ENCODE measurements at places on chromosomes 7 and 10.

GRCh38 chr7:42625421-42625820 lies 286.4 kb downstream of the C7orf25 start:
- DNase-seq, result no peak

DNA sequence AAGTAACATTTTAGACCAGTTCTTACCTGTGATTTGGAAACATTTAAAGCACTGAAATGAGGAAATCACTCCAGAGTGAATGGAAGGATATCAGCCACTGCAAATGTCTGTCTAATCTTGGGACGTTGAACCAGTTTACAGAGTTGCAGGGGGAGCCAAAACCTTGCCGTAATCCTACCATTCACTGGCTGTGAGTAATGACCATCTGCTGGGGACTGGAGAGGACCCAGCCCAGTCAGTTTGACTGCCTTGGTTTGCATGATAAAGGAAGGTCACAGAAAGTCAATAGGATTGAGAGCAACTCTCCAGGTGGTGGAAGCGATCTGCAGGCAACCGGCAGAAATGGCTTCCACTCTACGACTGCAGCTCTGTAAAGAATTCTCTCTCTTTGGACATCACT lies 167.2 kb downstream of the AKR1D1 start:
- DNase-seq, result no peak

GRCh38 chr7:37920305-37920848 lies at the start of gene EPDR1:
EPDR1 (plus strand) TSS chr7:37920640; CDS start chr7:37920940, 300 bp downstream.
- DNase-seq, result peak; percentile 94

- no peak for DNase-seq
These were observed 40.3 kb upstream of the RSBN1L start for GRCh38 chr7:77655836-77656455.

DNA sequence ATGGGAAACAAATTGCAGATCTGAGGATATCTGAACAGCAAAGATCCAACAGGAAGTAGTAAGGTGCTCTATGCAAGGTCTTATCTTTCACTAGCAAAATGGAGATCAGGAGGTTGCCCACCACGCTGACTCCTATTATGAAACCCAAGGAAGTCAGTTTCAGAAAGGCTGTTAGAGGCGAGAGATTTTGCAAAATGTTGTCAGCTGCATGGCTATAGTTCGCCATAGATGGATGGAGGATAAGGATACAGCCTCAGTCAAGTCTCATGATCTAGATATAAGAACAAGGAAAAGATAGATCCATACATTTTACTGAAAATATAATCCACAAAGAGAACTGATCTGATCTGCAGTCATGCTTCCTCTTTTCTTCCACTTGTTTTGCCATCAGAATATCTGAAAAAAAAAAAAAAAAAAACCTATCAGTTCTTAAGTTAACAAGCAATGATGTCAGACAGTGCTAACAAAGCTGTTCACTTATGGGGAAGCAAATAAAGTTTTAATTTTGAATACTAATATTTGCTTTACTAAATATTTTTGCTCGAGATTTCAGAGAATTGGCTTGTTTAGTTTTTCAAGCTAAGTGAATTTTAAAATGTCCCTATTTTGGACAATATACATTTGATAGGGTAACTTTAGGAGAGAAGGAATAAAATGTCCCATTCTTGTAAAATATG lies 2.0 kb downstream of the GPR85 start:
- DNase-seq, result peak; percentile 30

GRCh38 chr7:26858735-26859134 lies 5.7 kb downstream of the SKAP2 start:
- no peak for DNase-seq

DNA sequence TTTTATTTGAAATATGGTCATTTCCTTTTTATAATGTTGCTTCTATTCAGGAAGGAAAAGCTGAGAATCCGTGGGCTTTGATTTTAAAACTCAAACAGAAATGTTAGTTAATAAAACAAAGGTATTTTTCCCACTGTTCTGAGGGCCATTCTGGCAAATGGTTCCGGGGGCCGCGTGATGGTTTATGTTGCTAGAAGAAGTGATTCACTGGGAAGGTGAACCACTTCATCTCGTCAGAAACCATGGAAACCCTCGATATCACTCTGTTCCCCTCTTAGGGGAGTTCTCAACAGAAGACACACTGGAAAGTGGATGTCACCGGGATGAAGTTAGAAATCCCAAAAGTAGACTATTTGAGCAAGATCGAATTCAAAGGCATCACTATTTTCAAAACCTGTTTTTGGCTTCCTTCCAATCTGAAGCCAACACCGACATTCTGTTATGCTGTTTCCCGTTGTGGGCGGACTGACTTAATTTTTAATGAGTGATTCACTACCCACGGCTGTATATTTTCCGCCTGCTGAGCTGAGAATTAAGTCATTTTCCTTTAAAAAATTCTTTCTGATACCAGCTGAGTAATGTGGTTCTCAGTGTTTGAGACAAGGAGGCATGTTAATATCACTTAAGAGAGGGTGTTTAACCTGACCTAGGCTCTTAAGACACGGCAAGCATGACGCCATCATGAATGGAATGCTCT lies 84.1 kb downstream of the PTPRE start:
- DNase-seq, result peak; percentile 26

- no peak for DNase-seq
These were observed 18.8 kb downstream of the IFIT3 start for GRCh38 chr10:89346405-89347254.

- no peak for DNase-seq
These were observed 44.6 kb upstream of the ANAPC16 start for GRCh38 chr10:72171175-72171630.

GRCh38 chr10:72077275-72077990 lies 10.9 kb downstream of the SPOCK2 start:
- no peak for DNase-seq

GRCh38 chr10:102648889-102649796 lies 4.9 kb downstream of the TRIM8 start:
- no peak for DNase-seq

DNA sequence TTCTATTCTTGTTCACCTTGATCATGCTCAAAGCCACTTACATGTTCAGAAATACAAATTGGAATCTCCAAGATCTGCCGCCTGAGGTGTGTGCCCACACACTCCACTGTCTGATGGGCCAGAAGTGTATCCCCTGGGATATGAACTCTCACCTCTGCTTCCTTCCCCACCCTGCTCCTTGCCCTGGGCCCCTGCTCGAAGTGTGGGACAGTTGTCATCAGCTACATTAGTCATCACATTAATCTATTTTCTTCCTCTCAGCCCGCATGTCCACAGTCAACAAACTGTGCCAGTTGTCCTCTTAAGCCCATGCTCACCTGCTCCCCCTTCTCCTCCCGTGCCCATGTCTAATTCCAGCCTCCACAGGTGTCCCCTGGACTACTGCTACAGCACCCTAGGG lies 154.7 kb downstream of the PTPN20 start:
- DNase-seq, result no peak

GRCh38 chr7:894164-894867 lies 18.0 kb downstream of the GET4 start:
- no peak for DNase-seq
